ENCODE measurements at places on chromosomes 7 and 10.

GRCh38 chr10:88361494-88361893, 221.6 kb downstream of the RNLS start:
- no peak for DNase-seq

- no peak for DNase-seq
Observed at GRCh38 chr10:80100861-80101695, 22.6 kb downstream of the TMEM254 start.

DNA sequence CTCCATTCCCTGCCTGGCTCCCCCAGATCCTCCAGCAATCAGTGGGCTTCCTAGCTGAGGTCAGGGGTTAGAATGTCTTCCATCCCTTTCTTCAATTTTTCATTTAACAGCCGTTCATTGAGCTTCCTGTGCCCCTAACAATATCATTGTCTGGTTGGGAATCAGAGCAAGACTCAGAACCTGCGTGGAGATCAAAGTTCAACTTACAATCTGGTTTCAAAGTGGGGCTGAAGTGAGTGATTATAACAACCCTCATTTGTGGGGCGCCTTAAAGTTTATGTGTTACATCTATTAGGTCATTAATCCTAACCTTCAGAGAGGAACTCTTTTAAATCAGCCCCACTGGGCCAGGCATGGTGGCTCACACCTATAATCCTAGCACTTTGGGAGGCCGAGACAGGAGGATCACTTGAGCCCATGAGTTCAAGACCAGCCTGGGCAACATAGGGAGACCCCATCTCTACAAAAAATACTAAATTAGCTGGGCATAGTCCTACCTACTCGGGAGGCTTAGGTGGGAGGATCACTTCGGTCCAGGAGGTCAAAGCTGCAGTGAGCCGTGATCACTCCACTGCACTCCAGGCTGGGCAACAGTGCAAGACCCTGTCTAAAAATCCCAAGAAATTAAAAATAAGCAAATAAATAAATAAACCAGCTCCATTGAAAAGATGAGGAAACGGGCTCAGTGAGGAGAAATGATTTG, 45.4 kb upstream of the SLF2 start:
- DNase-seq, result no peak

- DNase-seq, result no peak
Observed at GRCh38 chr7:155323001-155323638, 25.4 kb downstream of the INSIG1 start.

DNA sequence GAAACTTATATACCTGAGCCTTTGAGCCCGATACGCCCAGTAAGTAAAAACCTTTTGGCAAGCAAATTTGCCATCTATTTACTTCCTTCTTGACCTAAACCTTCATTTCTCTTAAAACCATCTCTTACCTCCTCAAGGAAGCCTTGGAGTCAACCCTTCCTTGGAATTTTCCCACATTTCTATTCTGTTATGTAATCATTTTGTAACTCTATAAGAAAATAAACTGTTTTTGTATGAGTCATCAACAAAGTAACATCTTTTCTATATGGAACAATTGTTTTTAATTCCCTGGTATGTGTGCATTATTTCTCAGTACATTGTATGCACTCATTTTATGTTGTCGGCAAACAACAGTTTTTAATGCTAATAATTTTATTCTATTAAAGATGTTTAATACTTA, 162.0 kb downstream of the TEX36 start:
- no peak for DNase-seq

DNA sequence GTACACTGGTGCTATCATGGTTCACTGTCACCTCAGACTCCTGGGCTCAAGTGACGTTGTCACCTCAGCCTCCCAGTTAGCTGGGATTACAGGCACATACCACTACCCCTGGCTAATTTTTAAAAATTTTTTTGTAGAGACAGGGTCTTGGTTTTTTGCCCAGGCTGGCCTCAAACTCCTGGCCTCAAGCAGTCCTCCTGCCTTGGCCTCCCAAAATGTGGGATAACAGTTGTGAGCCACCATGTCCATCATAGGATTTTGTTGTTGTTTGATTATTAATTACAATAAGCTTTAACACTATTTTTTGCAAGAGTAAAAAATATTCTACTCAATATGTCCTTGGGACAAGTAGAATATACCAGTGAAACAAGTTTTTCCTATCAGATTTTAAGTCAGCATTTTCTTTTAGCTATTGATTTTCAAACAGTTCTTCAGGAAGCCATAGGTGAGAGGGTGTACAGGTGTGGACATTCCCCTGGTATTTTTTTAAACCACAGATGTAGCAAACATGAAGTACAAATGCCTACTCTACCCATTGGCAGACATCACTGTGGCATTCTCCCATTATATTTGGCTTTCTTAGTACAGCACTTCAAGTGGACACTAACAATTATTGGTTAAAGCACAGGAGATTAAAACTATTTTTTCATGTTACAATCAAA, 18.7 kb downstream of the KMT2E start:
- DNase-seq, result no peak

DNA sequence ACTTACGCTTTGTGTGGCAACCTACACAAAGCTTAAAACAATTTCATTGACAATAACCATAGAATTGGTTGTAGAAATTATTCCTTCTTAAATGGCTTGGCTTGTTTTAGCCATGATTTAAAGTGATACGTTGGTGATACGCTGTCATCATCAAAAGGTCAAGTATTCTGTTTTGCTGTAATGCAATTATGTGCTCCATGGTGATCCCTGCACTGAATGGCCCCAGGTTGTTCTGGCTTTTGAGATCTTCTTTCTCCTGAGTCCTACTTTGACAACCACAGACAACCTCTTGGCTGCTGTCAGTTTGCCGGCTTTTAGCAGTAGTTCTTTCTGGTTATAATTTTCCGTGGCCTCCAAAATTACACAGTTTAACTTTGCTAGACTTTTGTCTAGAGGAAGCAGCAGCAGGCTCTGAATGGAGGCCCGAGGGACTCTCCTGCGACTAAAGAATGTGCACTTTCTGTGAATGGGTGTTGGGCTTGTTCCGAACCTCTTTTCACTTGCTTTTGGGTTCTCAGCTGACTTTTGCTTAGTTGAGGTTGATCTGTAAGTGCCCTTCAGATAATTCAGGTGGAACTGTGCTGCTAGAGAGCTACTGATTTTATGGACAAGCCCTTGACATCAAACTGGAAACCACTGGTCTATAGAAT, 104.7 kb downstream of the TMEM178B start:
- no peak for DNase-seq

- DNase-seq, result no peak
Observed at GRCh38 chr10:35898716-35899440, 256.8 kb upstream of the FZD8 start.

DNA sequence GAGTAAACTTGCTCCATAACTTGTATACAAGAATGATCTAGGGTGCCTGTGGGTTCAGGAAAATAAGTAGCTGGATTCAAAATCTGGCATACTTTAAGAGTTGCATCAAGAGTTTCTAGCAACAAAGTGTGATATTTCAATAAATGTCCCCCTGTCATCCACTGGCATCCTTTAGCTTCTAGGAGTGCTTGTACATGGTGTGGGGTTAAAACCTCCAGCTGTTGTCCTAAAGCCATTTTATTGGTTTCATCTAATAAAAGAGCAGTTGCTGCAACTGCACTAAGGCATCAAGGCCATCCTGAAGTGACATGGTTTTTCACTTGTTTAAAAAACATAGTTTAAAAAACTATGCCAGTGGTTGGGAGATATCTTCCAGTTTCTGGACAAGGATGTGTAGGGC, 148.4 kb downstream of the INHBA start:
- DNase-seq, result no peak

DNA sequence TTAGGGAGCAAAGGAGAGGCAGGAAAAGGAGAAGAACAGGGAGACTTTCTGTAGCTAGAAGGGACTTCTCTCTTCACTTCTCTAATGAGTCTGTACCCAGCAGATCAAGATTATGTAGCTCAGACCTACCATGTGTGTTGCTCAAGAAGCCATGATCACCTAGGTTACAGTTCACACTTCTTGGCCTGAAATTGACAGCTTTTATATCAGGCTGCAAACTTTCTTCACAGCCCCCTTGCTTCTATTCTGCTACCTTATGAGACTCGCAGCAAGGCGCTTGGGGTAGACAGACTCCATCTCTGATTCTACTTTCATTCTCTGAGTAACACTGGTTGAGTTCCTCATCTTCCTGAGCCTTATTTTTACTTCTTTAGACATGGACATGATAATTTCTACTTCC, 19.6 kb upstream of the GIMAP2 start:
- no peak for DNase-seq

- DNase-seq, result no peak
Observed at GRCh38 chr7:21326921-21327320, 101.0 kb upstream of the SP4 start.

- DNase-seq, result no peak
Observed at GRCh38 chr7:12757443-12757842, 70.0 kb downstream of the ARL4A start.

GRCh38 chr7:156094350-156095146, 282.3 kb upstream of the SHH start:
- no peak for DNase-seq

DNA sequence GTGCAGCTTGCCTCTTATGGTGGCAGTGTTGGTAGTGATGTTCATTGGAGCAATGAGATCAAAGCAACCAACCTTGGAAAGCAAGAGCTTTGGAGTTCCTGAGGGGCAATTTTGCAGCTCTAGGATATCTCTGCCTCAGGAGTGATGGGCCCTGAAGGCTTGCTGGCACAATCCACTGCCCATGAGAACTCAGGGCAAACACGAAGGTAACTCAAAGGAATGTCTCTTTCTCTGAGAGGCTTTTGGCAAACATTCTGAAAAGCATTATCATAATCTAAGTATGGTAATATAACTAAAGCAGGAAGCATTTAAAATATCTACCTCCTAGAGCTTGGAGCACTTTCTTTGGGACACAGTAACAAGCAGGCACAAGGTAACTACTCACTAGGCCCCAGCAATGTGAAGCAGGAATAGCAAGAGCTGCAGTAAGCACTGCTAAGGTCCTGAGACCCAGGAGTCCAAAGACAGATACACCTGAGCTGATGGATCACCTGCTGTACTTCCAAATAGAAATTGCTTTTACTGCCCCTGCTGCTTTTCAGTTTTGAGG, 103.1 kb downstream of the NRF1 start:
- no peak for DNase-seq
